Fibroblast of skin of left quadriceps (primary cell): ENCODE measurements at places on chromosomes 7 and 10.

DNA sequence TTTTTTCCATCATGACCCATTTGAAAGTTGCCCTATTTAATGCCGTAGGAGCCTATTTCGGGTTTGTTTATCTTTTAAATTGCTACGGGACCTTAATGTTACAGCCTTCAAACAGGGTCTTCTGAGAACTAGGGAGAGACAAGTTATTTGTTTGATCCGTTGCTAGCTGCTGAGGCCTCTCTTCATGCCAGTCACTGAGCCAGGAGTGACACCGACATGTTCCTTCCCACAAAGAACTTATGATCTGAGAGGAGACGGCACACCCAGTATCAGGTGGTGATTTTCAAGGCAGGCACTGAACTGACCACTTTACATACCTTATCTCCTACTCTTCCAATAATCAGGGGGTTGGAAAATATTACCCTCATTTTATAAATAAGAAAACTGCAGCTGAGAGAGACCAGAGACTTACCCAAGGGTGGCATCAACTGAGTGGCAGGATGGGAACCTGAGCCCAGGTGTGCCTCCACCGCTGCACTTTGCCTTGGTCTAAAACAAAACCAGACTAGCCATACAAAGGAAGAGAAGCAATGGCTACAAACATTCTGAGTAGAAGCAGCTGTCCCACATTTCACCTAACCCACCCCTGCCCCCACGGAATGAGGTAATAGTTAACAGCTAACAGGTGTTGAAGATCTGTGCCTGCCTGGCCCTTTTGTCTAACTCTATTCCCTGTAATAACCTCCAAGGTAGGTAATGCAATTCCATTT lies 40.5 kb downstream of the PPP1R3C start:
- no peak for DNase-seq

- DNase-seq: no peak
Measured at GRCh38 chr7:71386152-71386785, 254.3 kb downstream of the GALNT17 start.

DNA sequence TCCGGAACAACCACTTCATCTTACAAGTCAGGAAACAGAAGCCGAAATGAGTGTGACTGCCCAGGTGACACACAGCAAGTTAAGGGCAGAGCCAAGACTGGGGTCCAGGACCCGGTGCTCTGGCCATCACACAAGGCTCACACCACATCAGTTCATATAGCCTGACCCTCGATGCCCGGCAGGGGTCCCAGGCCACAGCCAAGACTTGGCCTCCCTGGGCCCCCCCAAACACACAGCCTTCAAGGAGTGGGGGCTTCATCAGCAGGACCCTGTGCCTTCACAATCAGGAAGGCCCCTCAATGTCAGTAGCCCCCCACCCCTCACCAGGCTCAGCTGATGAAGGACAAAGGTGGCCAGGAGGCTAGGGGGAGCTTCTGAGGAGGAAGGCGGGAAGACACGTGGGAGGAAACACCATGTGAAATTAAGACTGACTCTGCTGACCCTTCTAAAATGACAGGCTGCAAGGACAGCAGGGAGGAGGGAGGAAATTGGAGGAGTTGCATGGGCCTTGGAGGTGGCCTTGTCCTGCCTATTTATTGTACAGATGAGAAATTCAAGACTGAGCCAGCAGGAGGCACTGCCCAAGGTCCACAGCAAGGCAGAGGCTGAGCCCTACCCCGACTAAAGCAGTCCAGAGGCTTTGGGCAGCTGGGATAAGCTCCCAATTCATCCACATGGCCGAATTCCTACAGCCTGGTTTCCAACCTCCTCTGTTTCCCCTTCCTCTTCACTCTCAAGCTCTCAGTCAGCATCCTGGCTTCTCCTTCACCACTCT lies 216.1 kb upstream of the ZMIZ1 start:
- no peak for DNase-seq

- no peak for DNase-seq
Measured at GRCh38 chr10:130561681-130562080, 425.5 kb downstream of the GLRX3 start.

DNA sequence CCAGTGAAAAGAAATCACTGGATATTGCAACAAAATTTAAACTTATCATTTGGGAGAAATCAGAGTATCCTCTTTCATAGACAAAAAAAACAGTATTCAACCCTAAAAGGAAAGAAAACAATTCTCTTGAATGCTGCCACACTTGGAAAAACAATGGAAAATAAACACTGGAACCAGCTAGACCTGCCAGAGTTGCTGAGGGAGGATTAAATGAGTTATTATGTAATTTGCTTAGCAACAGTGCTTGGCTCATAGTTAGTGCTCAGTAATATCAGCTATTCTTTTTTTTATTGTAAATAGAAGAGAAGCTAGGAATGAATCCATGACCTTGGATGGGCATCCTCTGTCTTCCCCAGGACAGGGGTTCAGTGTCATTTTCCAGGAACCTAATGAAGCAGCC lies 11.0 kb upstream of the ZNF273 start:
- DNase-seq: no peak

GRCh38 chr10:91000470-91000869 lies 79.6 kb upstream of the ANKRD1 start:
- DNase-seq: no peak

DNA sequence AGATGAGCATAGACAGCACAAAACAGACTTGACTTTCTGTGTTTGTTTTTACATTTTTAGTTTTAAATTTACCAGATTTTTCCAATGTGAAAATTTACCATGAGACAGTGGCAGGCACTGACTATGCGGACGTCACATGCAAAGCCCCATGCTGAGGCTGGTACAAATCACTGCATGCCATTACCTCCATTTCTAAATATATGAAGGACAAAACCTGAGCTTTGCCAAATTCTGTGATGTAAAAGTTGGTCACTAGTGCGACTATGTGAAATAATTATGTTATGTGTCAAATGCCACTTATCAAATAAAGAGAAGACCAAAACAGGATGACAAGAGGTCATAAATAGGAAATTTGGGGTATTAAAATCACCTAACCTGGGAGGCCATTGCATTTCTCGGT lies 22.1 kb downstream of the NRAP start:
- no peak for DNase-seq

- no peak for DNase-seq
Measured at GRCh38 chr10:132742837-132743194, 43.1 kb downstream of the NKX6-2 start.
